ENCODE measurements at places on chromosomes 16 and 17.

- DNase-seq, result no peak
These were observed 16.6 kb downstream of the FAM83G start for GRCh38 chr17:18987862-18988545.

DNA sequence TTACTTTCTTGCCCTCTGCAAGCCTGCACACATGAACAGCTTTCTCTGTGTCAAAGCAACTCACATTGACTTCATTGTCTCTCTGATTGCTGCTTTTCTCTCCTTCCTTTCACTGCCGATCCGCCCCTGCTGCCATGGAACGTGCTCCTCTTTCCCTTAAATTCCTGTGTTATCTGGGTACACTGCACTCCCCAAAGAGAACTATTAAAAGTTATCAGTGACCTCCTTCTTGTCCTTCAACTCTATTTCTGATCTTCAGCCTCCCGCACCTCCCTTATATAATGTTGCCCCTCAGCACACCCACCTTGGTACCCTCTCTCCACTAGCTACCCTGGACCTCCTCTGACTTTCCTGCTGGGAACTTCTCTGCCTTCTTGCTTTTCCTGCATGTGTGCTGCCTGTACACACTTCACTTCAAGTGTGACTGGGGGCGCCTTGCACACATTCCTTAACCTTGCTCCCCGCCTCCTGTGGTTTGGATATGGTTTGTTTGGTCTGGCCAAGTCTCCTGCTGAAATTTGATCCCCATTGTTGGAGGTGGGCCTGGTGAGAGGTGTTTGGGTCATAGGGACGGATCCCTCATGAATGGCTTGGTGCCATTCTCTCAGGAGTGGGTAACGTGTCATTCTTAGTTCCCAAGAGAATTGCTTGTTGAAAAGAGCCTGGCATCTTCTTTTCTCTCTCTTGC is 26.7 kb upstream of the PMP22 start:
- no peak for DNase-seq

DNA sequence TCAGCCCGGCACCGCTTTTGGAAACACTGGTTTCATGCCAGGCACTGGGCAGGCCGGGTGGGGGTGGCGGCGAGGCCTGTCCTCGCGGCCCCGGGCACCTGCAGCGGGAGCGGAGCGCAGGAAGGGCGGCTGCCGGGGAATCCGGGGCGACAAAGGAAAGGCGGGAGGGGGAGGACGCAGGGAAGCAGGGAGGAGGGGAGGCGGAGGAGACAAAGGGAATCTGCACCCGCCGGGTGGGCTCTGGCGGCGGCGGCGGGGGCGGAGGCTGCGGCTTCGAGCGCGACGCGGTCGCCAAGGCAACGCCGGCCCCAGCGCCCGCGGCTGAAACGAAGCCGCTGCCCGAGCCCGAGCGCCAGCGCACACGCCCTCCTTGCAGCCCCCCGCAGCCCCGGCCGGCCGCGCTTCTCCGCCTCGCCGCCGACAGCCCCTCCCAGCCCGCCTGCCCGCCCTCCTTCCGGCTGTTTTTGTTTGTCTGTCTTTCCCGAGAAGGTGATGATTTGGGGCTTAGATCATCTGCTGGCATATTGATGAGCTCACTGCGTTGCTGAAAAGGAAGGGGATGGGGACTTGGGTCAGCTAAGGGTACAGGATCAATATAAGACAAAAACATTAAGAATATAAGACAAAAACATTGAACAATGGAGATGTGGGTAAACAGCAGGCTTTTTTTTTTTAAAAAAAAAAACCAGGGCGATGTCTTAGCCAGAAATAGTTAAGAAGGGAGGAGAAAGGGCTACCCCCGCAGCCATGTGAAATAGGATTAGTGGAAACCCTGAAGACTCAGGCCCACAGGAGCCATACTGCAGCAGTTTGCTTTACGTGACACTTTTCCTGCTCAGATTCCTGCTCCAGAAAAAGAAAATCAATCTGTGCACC is 32.7 kb downstream of the CDK5R1 start:
- DNase-seq, result no peak

GRCh38 chr17:44191941-44192496 is 5.2 kb downstream of the TMUB2 start:
- no peak for DNase-seq

- no peak for DNase-seq
These were observed 785 bp downstream of the NME3 start for GRCh38 chr16:1770328-1771187.

- DNase-seq, result no peak
These were observed 7.0 kb downstream of the PIGQ start for GRCh38 chr16:576823-577201.

Measured in cerebellar nuclear complex (tissue), 1 donor.